ENCODE measurements at places on chromosomes 7 and 10.

- DNase-seq = no peak
Measured at GRCh38 chr10:26737730-26738129, 40.2 kb downstream of the PDSS1 start.

DNA sequence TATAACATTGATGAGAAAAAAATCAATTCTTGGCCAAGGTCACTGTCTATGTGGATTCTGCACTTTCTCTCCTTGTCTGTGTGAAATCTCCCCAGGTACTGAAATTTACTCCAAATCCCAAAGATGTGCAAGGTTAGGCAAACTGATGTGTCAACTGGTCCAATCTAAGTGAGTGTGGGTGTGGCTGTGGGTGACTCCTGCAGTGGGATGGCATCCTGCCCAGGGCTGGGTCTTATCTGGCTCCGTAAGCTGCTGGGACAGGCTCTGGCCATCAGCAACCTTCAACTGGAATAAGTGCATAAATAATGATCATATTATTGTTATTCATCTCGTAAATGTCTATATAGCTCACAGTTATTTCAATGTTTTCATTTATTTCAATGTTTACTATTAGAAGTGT is 79.3 kb downstream of the JCAD start:
- no peak for DNase-seq

DNA sequence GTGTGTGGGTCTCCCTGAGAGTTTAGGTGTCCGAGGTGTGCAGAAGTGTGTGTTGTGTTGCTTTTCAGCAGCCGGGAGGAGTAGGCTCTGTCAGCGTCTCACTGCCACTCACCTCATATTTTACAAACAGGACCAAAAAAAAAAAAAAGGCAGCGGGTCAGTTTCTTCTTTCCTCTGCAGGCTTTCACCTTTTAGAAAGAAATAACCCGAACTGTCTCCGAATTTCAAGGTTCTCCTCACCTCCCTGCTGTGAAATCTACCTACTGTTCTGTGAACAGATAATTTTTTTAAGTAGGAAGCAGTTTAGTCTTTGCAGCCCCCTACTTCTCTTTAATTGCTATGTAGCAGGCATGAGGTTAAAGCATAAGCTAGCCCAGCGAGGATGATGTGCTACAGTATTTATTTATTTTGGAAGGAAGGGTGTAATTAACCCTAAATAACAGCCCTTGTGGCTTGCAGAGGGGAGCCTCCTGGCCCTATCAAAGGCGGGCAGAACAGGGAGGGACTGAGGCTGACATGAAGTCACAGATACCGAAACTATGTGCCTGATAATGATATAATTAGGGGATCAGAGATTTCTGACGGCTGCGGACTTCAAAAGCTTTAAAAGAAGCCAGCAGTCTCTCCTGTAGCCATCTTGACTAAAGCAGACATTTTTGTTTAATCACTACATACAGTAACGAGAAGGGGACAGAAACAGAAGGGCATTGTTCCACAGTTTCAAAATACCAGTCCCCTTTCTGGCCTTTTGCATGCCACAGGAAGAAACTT is 1.6 kb downstream of the BAMBI start:
- DNase-seq = peak; percentile 74

DNA sequence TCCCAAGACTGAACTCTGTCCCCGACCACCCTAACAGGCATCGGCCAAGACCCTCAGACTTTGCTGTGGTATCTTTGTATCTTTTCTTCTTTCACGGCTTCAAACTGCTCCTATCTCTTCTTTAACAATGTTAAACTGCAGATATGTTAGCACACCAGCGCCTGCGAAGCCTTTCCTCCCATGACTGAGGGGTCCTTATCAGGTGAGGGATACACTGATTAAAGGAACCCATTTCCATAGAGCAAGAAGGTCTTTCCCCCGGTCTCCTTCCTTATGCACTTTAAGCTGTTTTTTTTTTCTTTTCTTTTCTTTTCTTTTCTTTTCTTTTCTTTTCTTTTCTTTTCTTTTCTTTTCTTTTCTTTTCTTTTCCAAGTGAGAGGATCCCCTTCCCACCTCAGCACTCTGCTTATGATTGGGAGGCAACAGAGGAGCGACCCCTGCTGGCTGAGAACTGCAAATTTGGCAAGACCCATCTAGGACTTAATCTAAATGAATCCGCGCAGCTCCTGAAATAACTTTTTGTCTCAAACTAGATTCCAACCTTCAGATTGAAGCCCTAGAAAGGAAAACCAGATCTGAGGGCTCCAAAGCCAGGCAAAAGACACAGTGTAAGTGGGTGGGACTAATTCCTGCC is 109.9 kb downstream of the ITGB8 start:
- DNase-seq = peak; percentile 83

DNA sequence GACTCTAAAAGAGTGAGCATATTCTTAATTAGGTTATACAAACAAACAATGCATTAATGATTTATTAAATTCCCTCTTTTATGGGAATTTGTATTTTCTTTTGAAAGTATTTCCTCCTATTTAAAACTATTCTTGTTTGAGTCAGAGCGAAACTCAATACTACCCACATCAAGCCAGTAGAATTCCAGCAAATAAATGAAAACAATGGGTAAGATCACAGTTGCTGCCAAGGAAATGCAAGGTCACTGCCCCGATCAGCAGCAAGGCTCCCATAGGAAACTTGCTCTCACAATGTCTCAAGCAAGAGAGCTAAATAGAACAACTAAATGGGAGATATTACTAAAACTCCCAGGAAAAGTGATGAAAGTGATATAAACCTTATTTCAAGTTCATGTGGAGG is 206.3 kb downstream of the THSD7A start:
- peak; percentile 42 for DNase-seq

DNA sequence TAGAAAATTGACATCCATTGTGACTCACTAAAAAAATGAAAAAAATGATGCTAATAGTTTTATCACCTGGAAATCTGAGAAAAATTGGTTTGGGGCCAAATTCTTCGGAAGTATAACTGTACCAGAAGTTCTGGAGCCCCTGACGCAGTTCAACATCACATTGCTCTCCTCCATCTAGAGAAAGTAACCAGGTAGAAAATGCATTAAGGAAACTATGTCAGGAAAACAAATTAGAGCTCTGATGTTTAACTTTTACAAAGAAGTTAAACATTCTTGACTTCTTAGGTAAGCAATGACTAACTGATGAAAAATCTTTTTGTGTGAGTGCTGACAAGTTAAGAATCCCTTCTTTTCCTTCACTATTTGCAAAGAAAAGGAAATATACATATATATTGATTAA is 61.1 kb upstream of the TMEM196 start:
- DNase-seq = peak; percentile 23

DNA sequence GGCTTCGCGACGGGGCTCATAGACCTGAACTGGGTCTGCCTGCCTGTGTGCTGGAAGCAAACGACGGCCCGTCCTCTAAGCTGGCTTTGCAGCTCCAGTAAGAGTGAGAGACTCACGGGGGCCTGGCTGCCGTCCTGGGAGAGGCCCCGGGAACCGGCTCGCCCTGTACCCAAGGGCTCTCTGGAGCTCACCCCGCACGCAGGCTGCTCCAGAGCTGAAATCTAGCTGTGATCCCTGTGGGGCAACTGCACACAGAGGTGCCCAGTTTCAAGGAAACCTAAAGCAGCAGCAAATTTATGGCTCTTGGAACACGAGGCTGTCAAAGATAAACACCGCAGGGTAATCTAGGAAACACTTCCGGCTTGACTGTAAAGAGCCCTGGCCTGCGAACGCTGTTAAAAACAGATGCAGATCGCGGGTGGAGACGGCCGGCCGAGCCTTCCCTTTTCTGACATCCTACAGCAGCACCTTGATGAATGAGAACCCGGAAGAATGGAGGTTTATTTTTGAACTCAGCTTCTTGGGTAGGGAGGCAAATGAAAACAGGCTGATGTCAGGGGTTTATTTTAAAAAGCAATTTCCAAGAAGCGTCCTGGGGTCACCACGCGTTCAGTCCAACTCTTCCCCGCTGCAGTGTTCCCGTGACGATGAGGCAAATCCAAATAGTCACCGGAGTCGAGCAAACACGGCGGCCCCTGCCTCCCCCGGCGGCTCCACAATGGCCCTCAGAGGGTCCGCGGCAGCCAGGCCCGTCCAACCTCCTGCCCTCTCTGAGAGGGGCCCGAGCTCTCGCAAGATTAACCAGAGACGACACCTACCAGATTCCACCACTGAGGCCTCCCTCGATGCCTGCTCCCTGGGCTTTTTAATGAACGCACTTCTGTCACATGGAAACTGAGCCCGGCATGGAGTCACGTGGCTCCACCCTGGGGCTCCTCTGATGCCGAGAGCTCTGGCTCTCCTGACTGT is 29.6 kb downstream of the AMZ1 start:
- DNase-seq = no peak

GRCh38 chr7:104929921-104930320 is 84.1 kb upstream of the KMT2E start:
- DNase-seq = no peak

DNA sequence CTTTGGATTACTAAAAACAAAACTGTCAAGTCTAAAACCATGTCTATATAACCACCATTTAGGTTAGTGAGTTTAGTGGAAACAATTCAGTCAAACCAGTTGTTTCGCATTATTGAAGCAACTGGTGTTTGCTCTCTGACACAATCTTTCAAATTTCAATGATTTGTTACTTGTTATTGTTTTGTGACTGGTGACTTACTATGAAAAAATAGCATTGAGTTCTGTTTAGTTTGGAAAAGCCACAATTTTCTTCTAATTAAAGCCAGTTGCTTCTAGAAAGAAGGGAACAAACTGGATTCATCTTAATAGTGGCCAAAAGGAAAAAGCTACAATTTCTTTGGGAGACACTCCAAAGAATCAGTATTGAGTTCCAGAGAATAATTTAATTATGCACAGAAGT is 30.4 kb downstream of the LAMB4 start:
- no peak for DNase-seq

DNA sequence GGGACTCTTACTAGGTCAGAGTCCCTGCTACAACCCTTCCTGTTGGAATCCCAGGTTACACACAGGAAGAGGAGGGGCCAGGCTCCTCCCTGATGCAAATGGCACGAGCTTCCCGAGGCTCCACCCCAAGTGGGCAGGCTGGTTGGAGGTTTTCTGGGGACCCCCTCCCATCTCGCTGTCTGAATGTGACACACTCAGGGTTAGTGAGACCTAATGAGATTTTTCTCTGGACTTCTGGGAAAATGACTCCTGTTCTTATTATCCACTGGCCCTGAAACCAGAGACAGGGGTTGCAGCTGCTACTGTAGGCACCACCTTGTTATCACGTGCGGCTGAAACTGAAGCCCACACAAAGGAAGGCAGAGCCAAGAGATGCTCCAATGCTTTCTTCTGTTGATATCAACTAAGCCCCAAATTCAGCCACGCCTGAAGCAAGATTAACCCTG is 103.3 kb downstream of the FAM107B start:
- no peak for DNase-seq

Measured in mesendoderm (in vitro differentiated cells).